CD4-positive, alpha-beta T cell treated with Interleukin-10 for 1 hour (primary cell): ENCODE measurements at places on chromosomes 6 and 20.

DNA sequence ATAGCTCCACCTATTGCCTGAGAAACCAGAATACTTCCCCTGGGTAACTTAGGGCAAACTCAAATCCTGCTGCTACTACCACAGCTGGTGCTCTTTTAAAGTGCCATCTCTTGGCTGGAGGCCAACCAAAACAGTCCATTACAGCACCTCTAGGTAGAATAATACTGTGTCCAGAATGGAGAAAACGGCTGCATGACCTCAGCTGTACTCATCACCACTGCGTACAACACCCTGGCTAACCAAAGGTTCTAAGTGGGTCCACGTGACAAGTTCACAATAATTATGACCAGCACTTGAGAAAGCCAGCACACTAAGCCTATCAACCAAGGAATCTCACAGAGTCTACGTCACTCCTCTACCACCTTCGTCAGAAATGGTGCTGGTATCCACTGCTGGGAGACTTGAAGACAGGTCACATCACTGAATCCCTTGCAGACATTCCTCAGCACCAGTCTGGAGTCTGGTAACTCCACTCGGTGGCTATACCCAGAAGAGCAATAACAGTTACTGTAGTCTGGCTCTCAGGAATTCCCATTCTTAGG, 40.9 kb upstream of the PKIB start:
- no peak for DNase-seq

DNA sequence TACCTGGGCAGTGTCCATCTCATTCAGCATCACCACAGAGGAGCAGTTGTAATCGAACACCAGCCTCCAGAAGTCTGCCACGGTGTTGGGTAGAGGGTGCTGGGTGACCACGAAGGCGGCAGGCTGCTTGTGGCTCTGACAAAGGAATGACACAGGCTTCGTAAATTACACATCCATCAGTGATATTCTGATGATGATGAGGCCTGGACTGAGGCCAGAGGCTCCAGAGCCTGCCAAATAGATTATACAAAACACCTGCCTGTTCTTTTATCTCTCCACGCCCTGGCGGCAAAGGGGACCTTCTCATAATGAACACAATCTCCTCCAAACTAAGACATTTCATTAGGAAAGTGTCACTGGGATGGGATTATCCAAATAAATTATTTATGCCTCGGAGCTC, 480.2 kb upstream of the CHD6 start:
- DNase-seq, result no peak

GRCh38 chr6:119182875-119183274, 104.4 kb upstream of the FAM184A start:
- DNase-seq, result no peak

DNA sequence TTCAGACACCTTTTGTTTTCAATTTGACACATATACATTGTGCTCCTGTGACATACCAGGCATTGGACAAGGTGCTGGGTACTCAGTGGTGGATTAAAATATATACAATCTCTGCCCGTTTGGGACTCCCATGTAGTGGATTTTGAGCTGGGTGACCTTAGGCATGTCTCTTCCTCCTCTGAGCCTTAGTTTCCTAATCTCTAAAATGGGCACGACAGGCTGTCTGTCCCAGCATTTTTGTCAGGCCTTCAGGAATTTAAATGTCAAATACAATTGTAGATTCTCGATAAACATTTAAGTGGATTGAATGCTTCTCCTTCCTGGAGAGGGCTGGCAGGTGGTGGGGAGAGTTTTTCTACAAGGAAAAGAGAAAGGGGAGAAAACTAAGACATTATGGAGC, 22.6 kb downstream of the CDH22 start:
- no peak for DNase-seq

DNA sequence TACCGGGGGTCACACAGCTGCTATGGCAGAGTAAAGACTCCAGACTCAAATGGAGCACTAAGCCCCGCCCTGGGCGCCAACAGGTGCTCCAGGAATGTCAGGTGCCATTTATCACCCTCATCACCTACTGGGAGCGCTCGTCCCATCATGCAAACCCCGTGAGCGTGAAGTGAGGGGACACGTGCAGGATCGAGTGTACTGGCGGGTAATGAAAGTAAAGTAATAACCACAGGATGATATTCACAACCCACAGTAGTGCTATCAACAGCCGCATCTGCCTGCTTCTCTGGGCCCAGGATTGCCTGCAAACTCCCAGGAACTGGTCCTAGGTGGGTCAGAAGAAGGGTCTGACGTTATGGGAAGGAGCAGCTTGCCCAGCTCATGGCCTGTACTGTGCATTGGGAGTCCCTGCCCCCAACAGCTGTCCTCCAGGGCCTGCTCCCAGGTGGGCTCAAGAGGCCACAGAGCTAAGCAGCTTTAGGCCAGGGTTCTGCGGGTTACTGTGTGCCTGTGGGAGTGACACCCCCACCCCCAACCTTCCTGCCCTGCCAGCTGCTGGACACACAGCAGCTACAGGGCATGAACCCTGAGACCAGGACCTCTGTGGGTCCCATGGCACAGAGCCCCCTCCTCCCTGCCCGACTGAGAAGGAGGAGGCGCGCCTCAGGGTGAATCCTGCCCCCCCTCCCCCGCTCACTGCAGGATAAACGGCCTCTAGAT, 120.5 kb upstream of the SULF2 start:
- no peak for DNase-seq

GRCh38 chr6:151738267-151738666, 69.2 kb upstream of the ESR1 start:
- DNase-seq, result no peak

DNA sequence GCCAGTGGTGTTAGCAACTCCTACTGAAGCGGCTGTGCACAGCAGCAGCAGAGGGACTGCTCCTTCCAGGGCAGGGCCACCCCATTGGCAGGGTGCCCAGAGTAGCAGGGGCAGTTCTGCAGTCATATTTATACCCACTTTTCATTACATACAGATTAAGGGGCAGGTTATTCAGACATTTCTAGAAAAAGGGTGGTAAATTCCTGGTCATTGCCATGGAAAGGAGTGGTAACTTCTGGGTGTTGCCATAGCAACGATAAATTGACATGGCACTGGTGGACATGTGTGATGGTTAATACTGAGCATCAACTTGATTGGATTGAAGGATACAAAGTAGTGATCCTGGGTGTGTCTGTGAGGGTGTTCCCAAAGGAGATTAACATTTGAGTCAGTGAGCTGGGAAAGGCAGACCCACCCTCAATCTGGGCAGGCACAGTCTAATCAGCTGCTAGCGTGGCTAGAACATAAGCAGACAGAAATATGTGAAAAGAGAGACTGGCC, 45.0 kb downstream of the IYD start:
- no peak for DNase-seq

GRCh38 chr6:38212579-38212978, 393.1 kb downstream of the ZFAND3 start:
- DNase-seq, result no peak

DNA sequence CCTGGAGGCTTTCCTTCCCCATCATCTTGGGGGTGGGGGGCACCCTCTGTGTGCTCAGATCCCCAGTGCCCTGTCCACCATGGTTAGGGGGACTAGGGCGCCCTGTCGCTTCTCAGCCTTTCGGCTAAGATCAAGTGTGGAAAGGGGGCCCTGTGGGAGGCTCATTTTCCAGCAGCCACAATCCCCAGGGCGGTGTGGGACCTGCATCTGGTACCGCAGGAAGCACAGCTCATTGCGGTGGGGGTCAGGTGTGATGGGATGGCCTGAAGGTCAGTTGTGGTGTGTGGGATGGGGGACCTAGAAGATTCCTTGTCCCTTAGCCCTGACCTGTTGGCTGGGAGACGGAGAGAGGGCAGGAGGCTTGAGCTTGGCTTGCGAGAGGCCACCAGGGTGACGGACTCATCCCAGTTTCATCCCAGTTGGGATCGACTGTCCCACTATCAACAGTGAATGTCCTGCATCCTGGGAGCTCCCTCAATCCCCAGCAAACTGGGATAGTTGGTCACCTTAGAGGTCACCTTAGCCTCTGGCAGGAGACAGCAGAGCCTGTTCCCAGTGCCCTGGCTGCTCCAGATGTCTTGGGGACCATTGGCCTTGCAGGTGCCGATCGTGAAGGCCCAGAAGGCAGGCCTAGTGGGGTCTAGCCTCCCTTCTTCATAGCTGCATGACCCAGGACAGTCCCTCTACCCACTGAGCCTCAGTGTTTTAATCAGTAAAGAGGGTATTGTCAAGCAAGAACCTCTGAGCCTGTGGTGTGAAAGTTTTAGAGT, 64.5 kb upstream of the PMEPA1 start:
- DNase-seq, result no peak

- DNase-seq, result no peak
Observed at GRCh38 chr6:46381579-46381978, 109.7 kb downstream of the RCAN2 start.
